ENCODE measurements at places on chromosomes 16 and 17.

DNA sequence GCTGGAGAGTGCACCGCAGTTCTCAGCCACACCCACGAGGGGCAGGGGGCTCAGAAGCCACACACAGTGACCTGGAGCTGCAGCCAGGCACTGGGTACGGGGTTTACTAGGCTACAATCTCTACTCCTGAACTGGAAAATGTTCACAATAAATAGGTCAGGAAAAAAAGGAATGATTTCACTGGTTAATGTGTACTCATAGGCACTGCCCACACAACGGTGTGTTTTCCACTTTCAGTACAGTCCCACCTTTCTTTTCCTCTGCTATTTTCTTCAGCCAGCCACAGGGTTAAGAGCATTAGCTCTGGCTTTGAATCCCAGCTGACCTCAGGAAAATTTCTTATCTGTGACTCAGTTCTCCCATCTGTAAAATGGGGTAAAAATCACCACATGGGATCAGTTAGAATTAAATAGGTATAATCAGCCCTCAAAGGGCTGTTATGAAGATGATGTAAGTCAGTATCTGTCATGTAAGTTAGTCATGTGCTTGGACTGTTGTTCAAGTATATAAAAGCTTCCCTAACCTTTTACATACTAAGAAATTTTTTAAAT is 35.7 kb downstream of the ZCCHC14 start:
- no peak for DNase-seq

- no peak for DNase-seq
Observed at GRCh38 chr16:64718486-64718885, 403.4 kb downstream of the CDH11 start.

GRCh38 chr16:58884141-58884540 is 150.0 kb upstream of the GOT2 start:
- no peak for DNase-seq

DNA sequence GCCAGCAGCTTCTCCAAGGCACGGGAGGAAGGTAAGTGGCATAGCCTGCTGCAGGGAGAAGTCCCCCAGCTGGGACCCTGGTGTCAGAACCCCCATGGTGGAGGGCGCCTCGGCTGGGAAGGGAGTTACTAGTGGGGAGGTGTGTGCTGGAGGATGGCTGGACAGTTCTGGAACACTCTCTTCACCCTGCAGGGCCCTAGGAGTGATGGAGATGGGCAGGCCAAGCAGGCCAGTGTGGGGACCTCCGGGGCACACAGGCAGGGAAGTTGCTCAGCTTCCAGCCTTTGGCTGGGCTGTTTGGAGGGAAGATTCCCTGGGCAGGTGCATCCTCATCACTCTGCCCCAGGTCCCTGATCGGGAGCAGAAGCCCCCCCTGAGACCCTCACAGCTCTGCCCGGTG is 696 bp downstream of the C17orf99 start:
- no peak for DNase-seq

DNA sequence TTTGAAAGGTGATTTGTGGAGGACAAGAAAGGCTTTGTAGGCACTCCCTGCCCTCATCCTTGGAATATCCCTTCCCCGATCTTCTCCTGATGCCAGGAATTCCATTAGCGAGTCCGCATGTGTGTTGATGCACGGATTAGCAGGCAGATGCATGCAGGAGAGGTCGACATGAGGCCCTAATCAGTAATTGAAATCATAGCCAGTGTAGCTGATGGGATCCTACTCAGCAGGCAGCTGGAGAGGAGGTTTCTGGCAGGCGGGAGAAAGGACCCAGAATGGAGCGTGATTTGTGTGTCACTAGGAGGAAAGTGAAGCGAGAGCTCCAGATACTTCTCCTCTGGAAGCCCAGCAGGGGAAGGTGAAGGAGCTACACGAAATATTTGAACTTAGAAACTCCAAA is 196.3 kb upstream of the CDH11 start:
- no peak for DNase-seq
